ENCODE measurements at places on chromosomes 7 and 10. TPM values are rescaled to one million over a fixed set of nuclear protein-coding genes. Genes with fewer than 3 reads are reported as not detected.

The SNX10 gene
- total RNA-seq = 1.4 TPM

The SEC23IP gene
- total RNA-seq = 19.3 TPM

GRCh38 chr10:98344589-98345038 lies 70.4 kb downstream of the PYROXD2 start:
- DNase-seq = peak; percentile 96

GRCh38 chr7:82998436-82998835 lies 164.2 kb downstream of the PCLO start:
- DNase-seq = no peak

DNA sequence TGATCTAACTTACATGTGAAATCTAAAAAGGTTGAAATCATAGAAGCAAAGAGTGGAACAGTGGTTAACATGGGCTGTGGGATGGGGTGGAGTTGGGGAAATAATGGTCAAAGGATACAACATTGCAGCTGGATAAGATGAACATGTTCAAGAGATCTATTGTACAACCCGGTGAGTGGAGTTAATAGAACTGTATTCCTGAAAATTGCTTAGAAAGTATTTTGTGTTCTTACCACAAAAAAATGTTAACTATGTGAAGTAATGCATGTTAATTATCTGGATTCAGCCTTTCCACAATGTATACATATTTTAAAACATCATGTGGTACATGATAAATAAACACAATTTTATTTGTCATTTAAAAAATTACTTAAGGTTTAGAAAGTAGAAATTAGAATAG lies 271.0 kb upstream of the LRRTM3 start:
- DNase-seq = no peak

DNA sequence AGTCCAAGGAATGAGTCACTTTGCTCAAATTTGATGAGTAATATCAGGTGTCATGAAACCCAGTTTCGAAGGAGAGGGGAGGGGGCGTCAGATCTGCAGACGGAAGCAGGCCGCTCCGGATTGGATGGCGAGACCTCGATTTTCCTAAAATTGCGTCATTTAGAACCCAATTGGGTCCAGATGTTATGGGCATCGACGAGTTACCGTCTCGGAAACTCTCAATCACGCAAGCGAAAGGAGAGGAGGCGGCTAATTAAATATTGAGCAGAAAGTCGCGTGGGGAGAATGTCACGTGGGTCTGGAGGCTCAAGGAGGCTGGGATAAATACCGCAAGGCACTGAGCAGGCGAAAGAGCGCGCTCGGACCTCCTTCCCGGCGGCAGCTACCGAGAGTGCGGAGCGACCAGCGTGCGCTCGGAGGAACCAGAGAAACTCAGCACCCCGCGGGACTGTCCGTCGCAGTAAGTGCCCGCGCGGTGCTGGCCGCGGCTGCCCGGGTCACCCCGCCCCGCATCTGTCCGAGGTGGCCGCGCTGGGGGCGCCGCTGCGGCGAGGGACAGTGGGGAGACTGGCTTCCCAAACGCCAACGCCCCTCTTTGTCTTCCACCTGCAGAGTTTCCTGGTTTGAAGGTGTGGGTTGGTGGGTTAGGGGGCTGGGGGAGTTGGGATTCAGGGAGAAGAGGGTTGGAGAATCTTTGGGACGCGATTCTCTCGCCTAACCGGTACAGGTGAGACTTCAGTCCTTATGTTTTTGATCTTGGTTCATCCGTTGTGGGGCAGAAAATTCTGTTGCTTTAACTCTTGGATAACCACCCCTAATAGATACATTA lies at the start of gene TAC1:
TSS of gene TAC1 (plus strand) at position 351 of the 829 bp plus-strand sequence. CDS start 527 bp downstream, outside the sequence.
- peak; percentile 32 for DNase-seq

DNA sequence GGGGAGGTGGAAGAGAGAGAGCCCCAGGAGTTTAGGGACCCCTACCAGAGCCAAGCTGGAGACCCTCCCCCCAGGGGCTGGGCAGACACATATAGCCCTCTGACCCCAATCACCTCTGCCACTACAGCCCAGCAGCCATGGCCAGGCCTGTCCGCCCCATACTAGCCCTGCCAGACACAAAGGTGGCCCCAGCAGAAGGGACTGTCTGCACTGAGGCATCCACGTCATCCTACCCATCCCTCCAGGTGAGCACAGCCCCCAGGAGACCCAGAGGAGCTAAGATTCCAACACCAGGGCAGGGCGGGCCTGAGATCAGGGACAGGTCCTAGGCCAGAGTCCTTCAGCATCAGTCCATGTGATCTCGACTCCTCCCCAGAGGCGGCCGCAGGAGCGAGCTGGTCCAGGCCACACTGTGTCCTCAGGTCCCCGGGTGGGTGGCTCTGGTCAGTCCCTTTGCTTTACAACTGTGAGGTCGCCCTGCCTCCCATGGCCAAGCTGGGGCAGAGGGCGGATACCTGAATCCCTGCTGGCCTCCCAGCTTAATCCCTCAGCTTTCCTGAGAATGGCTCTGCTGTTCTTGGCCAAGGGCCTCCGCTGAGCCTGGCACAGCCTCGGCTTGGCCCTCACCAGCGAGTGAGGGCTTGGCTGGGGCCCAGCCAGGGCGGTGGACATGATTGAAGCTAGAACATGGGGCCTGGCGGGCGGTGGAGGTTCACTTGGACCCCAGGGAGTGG lies 14.3 kb upstream of the ELN start:
- DNase-seq = no peak

- DNase-seq = peak; percentile 29
These were observed 97.1 kb downstream of the TFEC start for GRCh38 chr7:115933471-115933870.

DNA sequence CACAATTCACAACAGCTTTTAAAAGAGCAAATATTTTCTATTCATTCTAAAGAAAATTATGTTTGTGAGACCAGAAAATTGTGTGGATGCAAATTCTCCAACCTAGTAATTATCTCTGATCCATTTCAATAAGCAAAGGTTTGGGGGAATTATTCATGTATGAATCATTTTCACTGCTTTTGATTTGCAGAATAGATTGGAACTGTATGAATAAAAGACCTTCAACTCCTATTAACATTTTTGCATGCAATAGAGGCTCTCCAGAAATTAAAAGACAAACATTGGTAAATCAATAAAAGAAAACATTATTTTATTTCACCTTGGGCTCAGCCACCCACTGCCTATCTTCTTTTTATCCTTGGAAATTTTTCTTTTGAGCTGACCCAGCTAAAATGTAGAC lies 43.5 kb downstream of the FEZF1 start:
- DNase-seq = no peak

GRCh38 chr7:69518705-69519077 lies 79.6 kb upstream of the AUTS2 start:
- DNase-seq = no peak

The GCK gene
- total RNA-seq = 0.11 TPM

The C7orf33 gene
- total RNA-seq = not detected

The PDE6C gene
- not detected for total RNA-seq

DNA sequence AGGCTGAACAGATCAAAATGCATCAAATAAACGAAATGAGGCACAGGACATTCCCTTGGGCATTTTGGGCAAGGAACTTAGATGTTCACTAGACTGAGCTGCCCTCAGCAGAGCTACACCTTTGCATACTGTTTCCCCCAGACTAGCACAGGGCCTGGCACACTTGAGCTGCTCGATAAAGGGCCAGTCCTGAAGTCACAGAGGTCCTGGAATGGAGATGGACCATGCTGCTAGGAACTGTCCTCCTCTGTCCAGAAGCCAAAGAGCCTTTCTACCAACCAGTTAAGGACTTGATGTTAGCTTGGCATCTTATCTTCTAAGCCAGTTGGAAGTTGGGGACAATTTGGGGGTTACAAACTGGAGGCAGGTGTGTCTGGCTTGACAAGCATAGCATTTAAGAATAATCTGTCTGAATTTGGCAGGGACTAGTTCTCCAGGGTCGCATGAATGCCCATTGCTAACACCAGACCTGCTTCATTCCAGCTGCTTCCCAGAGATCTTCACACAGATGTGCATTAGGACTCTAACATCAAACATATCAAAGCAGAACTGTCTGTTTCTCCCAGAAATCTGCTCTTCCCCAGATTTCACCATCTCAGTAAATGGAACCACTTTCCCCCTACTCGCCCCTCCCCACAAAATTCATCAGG lies 152.2 kb upstream of the PDE1C start:
- DNase-seq = no peak

DNA sequence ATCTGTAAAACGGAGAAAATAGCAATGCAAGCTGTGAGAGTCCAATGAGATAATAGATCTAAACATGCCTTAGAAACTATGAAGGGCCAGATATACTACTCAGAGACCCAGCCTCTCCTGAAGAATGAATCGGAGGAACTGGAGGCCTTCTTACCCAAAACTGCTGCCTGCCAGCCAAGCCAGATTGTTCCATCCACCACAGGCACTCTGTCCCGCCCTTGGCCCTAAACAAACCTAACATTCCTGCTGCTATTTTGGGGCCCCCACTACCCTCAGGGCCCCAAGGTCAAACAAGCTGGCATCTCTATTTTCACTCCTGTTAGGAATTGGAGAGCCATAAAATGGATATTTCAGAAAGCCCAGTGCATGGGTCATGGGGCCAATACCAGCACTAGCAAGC lies 48.0 kb upstream of the HMX3 start:
- no peak for DNase-seq

GRCh38 chr7:102836191-102836919 lies 76.4 kb upstream of the LRRC17 start:
- DNase-seq = peak; percentile 93

The CTAGE15 gene
- not detected for total RNA-seq

Measured in GM23248 (cell line).